ENCODE measurements at places on chromosomes 7 and 10. TPM values are rescaled to one million over a fixed set of nuclear protein-coding genes. Genes with fewer than 3 reads are reported as not detected.

DNA sequence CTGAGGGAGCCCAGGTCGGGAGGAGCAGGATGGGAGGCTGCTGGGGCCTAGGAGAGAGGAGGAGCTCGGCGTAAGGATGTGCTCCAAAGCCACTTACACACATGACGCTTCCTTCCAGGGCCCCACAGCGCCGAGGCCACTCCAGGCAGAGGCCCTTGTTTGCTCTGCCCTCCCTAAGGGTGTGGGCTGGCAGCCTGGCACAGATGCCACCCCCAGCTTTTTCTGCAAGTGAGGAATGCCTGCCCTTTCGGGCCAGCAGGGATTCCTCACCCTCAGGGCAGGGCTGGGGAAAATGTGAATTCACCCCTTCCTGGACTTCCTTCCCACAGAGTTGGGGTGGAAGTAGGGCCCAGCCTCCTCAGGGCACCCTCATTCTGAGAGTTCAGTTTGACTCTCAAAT is 5.6 kb upstream of the AQP1 start:
- DNase-seq = no peak

GRCh38 chr7:116633131-116633988 is 38.6 kb upstream of the MET start:
- DNase-seq = no peak

GRCh38 chr7:111869280-111869679 is 307.0 kb upstream of the IMMP2L start:
- DNase-seq = no peak

DNA sequence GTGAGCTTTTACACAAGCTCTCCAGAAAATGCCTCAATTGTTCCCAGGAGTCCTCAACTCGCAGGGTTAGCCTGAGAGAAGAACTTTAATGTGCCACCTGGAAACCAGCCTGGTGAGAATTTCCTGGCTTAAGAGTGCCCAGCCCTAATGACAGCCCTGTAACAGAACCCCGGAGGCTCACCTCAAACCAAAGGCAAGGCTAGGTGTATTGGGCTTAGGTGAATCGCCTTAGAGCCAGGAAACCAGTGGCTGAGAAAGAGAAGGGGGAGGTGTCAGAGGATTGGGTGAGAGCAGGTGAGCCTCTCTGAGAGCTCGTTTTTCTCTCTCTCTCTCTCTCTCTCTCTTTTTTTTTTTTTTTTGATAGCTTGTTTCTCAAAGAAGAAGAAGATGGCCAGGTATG is 7.3 kb downstream of the OCM2 start:
- no peak for DNase-seq

DNA sequence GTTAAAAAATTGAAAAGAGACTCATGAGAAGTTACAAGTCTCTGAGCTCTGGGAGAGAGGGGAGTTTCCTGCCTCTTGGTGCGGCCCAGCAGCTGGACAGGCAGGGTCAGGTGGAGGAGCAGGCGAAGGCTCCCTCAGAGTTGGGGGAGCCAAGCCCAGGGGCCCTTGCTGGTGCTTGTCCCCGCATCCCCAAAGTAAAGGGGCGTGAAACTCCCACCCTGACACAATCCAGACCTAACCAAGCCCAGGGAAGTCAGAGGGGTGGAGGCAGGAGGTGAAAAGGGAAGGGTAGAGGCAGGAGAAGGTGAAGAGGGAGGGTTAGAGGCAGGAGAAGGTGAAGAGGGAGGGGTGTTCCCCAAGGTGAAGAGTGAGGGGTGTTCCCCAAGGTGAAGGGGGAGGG is 322.8 kb downstream of the GLRX3 start:
- no peak for DNase-seq

PALD1 gene
- 4.8 TPM for total RNA-seq

DNA sequence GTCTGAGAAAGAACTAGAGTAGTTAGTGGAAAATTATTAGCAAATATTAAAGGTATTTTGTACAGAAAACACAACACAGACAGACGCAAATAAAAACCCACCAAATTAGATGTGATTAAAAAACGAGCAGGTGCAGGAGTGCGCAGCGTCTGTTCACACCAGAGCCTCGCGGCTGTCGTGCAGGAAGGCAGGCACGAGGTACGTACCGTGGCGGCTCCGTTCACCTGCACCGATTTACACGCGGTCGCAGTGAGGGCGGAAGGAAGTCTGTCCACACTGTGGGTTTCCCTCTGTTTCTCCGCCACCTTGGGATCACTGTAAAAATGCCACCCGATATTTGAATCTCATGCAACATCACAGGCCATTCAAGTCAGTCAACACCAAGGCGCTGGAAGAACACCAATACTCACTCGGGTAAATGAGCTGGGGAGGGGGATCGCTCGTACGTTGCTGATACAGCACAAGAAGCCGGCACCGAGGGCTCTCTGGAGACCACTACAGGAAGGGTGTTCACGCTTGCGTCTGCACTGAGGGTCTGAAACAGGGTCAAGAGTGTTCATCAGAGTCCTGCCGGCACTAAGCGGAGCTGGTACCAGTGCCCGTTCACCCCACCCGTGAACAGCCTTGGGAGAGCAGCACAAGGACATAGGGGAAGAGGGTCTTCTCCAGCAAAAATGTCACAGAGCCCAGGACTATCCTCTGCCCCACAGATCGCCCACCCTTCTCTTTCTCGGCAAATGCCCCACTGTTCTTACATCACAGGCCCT is 116.8 kb downstream of the LARP4B start:
- DNase-seq = no peak

GRCh38 chr10:19479854-19480253 is 336.4 kb upstream of the PLXDC2 start:
- no peak for DNase-seq

RHOBTB1 gene
- 11.6 TPM for total RNA-seq

- DNase-seq = no peak
Measured at GRCh38 chr10:92119340-92119739, 171.5 kb downstream of the CPEB3 start.

GRCh38 chr7:139362981-139363380 is 3.3 kb downstream of the LUC7L2 start:
- no peak for DNase-seq

- DNase-seq = no peak
Measured at GRCh38 chr7:116342125-116342524, 131.8 kb downstream of the TES start.

GRCh38 chr10:77628906-77629730 is 8.5 kb downstream of the KCNMA1 start:
- DNase-seq = no peak

OPN1SW gene
- not detected for total RNA-seq

- no peak for DNase-seq
Measured at GRCh38 chr10:130627346-130628045, 491.3 kb downstream of the GLRX3 start.

DNA sequence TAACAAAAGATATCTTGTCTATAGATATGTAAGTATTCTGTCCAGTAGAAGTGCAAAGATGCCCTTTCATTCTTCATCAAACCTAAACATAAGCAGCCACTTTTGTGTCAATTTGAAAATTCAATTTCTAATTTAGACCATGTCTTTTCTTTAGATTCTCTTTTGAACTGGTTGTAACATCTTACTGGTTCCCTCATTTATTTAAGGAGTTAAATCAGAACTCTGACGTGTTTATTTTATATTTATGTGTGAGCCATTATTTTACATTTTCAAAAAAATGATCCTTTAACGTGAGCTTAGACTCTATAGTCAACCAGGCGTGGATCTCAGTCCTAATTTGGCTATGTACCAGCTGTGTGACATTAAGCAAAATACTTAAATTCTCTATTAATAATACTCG is 74.0 kb upstream of the PHYHIPL start:
- no peak for DNase-seq

ANTXRL gene
- not detected for total RNA-seq

GRCh38 chr10:127849224-127849623 is 43.5 kb downstream of the CLRN3 start:
- no peak for DNase-seq

TTYH3 gene
- total RNA-seq = 41.2 TPM

GRCh38 chr7:102252366-102252982 is 34.2 kb upstream of the SH2B2 start:
- DNase-seq = no peak

DGKI gene
- under 0.01 TPM for total RNA-seq

DNA sequence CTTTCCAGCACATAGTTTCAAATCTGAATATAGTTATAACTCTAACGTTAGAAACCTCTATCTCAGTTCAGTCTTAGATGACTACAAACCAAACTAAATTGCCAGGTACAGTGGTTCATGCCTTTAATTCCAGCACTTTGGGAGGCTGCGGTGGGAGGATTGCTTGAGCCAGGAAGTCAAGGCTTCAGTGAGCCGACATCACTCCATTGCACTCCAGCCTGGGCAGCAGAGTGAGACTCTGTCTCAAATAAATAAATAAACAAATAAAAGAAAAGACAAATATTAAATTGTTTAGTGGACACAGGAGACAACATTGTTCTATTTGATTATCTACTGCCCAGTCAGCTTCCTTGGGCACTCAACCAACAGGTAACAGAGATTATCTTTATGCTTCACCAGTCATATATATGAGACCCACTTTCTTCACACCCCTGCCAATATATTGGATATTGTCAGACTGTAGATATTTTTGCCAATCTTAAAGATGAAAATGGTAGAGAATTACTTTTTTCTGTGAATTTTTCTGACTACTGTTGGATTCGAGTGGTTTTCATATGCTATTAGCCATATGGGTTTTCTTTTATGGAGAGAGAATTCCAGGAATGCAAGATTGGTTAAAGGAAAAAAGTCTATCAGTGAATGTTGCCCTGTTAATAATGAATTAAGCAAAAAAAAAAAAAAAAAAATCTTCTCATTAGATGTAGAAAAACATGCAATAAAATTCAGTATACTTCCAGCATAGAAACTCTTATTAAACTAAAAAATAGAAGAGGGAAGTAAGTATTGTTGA is 16.0 kb downstream of the HDAC9 start:
- DNase-seq = no peak

C10orf105 gene
- total RNA-seq = 0.81 TPM

- DNase-seq = no peak
Measured at GRCh38 chr7:155414547-155415492, 43.1 kb upstream of the EN2 start.

EBF3 gene
- total RNA-seq = not detected
